SHP77 (cell line): ENCODE measurements at places on chromosomes 4 and X.

GRCh38 chrX:100591256-100592051 is 6.7 kb downstream of the TNMD start:
- DNase-seq = no peak

- DNase-seq = no peak
Observed at GRCh38 chr4:13900780-13901179, 273.3 kb upstream of the BOD1L1 start.

DNA sequence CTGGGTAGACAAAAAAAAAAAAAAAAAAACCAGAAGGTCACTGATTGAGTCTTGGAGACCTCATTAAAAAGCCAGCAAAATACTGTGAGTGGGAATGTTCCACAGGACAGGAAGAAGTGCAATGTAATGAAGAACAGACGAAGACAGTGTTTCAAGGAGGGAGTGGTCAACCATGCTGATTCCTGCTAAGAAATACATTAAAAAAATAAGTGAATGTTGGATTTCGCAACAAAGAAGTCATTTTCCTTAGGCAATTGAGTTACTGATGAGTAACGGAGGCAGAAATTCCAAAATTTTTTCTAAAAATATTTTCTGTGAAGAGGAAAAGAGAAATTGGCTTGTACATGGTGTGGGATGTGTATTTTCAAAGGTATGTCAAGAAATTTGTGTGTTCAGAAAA is 94.3 kb upstream of the FAM47B start:
- no peak for DNase-seq

- DNase-seq = no peak
Observed at GRCh38 chr4:44996276-44996845, 270.0 kb upstream of the GNPDA2 start.

DNA sequence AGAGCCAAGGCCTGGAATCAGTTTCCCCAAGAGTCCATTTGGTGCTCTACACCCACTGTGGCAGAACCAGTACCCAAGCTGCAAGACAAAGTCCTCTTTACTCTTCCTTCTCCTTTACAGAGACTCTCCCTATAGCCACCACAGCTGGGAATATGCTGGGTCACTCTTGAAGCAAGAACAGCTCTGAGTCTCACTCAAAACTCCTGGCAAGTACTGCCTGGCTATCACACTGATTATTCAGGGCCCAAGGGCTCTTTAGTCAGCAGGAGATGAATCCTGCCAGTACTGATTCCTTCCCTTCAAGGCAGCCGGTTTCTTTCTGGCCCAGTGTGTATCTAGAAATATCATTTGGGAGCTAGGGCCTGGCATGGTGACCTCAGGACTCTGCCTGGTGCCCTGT is 130.9 kb downstream of the AR start:
- no peak for DNase-seq
